ENCODE measurements at places on chromosomes 11 and 22.

- no peak for DNase-seq
Observed at GRCh38 chr11:78791254-78791653, 216.6 kb upstream of the NARS2 start.

DNA sequence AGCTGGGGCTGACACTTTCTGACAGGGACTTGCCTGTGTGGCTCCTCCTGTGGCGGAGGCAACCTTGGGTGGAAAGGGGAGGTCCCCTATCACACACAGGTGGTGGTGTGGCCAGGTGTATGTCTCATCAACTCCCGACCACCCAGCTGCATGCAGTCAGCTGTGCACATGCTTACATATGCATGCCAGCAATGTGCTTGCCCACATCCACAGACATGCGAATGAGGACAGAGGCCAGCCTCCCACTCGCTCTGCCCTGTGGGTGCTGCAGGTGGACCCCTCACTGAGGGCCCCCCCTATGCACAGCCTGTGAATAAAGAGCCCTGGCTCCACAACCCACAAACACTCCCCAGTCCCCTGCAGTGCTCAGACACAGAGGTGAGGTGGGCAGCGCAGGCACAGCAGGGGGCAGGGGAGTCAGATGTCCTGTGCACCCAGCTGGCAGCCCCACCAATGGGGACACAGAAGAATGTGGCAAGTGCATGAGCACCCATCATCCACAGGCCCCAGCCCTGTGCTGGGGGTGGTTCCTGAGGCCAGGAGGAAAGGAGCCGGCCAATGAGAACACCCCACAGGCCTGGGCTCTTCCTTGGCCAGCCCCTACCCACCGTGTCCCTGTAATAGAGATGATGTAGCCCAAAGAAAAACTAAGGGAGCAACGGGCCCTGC is 9.5 kb downstream of the GNB1L start:
- DNase-seq = no peak

DNA sequence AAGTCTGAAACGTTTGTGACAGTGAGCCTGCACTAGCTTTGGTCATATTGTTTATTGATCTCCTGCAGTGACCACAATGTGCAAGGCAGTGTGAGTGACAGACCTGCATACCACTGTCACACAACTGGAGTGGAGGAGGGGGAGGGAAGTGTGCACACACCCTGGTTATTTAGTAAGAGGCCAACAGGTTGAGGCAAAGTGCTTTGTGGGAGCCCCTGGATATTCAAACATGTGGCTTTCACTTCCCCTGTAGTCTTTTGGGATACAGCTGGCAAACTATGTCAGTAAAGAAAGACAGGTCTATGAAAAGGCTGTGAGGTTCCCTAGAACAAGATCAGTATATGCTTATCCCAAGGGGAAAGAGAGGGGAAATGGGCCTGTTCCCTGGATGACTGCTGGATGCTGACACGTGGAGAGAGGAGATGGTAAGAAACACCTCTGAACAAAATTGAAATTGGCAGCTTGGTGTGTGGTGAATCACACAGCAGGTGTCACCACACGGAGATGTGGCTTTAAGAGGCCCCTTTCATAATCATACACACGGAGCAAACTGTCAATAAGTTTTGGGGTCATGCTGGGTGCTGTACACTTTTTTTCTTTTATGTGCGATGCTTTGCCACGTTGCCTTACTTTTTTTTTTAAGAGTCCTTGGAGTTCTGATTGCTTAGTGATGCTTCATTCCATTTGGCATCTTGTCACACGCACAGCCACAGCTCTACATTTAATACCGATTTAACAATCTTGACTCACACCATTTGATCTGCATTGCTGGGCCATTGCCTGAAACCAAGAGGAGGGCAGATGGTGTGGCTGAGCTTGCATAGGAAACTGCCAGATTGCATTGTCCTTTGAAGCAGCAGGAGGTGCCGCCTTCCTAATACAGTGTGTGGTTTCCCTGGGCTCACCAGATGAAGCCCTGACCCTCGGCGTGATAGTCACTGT is 11.3 kb downstream of the OSBP2 start:
- no peak for DNase-seq

- DNase-seq = no peak
Observed at GRCh38 chr11:74870485-74870884, 78.4 kb downstream of the XRRA1 start.

GRCh38 chr11:8809939-8810539 is 101.0 kb upstream of the AKIP1 start:
- no peak for DNase-seq

DNA sequence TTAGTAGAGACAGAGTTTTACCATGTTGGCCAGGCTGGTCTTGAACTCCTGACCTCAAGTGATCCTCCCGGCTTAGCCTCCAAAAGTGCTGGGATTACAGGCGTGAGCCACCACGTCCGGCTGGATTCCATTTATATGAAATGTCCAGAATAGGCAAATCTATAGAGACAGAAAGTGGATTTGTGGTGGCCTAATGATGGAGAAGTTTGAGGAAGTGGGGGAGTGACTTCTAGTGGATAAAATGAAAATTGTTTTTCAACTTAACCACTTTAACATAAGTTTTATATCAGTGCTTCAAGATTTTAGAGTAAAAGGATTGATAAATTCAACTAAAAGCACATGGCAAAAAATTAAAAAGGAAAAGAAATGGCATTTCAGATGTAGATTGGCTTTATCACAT is 66.2 kb downstream of the HIPK3 start:
- DNase-seq = no peak

- no peak for DNase-seq
Observed at GRCh38 chr22:35879351-35879750, 149.3 kb downstream of the RBFOX2 start.

- no peak for DNase-seq
Observed at GRCh38 chr11:128238521-128239265, 348.7 kb downstream of the ETS1 start.
